ENCODE measurements at places on chromosomes 5 and 9.

GRCh38 chr5:93607367-93608258 lies 24.6 kb downstream of the NR2F1 start:
- no peak for DNase-seq

- DNase-seq = no peak
Measured at GRCh38 chr9:8382266-8382665, 582.7 kb upstream of the DMAC1 start.

DNA sequence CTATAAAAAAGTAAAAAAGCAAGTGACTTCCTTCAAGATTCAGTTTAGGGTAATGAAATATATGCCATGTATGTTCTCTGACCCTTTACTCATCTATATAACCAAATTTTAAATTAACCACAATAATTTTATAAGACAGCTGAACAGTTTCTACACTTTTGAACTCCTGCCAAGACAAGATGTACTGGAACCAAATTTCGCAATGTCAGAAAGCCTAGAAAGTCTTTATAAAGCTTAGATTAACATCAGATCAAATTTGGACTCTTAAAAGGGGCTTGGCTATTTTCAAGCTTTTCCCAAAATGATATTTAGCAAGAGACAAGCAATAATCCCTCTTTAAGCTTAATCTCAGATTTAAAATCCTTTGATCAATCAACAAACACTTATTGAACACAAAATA lies 362.6 kb downstream of the PTPRD start:
- no peak for DNase-seq

DNA sequence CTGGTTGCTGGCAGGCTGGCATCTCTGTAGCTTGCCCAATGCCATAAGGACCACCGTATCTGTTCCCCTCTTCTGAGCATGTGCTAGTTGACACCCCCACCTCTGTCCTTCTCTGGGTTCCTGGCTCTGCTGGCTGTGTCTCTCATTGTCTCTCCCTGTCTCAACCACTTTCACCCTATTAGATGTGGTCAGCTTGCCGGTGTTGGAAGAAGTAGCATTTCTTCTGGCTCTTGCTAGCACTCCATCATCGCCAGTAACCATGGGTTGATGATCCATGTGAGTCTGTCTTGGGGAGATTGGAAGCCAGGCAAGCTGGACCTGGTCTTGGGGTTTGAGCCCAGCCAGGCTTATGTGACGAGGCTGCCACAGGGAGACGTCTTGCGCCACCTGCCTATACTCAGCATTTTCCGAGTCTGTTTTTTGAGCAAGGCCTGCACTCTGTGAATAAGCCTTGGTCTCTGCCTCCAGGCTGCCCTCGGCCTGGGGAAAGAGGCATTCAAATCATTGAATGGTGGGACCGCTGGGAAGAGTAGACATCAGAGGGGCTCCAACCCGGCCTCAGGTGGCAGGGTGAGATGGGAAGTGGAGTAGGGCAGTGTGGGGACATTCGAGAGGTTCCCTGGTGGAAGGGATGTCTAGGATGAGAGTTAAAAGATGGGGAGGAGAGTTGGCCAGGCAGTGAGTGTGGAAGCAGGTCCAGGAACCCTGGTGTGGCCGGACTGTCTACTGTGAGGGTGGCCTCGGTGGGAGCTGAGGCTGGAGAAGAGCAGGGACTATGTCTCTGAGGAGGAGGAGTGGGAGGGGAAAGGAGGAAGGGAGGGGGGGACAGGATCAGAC lies 74.3 kb downstream of the ZNF618 start:
- DNase-seq = no peak

DNA sequence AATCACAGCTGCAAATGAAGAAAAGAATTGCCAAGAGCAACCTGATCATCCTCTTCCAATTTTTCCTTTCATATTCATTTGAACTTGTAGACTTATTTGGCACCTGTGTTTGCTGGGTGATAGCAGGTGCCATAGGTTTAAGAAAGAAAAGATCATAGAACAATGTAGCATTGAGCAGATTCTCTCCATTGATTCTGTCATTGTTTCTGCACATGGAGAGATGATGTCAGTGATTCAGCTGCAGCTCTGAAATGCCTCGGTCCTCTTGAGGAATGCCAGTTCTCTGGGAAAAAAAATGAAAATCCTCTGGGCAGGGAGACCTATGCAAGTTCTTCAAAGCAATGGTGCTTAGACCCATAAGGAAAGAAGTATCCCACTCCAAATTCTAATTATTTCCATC lies 418.1 kb upstream of the KLF4 start:
- no peak for DNase-seq

- no peak for DNase-seq
Measured at GRCh38 chr9:78547831-78548230, 250.9 kb downstream of the PSAT1 start.
